Hindlimb muscle (tissue), 1 donor: ENCODE measurements at places on chromosomes 1 and 21. TPM values are rescaled to one million over a fixed set of nuclear protein-coding genes. Genes with fewer than 3 reads are reported as not detected.

DNA sequence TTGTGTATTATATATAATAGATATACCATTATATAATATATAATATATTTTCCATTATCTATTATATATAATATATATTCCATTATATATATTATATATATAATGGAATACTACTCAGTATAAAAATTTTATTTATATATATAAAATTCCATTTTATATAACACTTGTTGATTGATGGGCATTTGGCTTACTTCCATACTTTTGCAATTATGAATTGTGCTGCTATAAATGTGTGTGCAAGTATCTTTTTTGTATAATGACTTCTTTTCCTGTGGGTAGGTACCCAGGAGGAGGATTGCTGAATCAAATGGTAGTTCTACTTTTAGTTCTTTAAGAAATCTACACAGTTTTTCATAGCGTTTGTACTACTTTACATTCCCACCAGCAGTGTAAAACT is 1211.1 kb downstream of the NCAM2 start:
- no peak for DNase-seq

GRCh38 chr1:103461161-103462105 is 64.1 kb upstream of the RNPC3 start:
- DNase-seq: no peak

DNA sequence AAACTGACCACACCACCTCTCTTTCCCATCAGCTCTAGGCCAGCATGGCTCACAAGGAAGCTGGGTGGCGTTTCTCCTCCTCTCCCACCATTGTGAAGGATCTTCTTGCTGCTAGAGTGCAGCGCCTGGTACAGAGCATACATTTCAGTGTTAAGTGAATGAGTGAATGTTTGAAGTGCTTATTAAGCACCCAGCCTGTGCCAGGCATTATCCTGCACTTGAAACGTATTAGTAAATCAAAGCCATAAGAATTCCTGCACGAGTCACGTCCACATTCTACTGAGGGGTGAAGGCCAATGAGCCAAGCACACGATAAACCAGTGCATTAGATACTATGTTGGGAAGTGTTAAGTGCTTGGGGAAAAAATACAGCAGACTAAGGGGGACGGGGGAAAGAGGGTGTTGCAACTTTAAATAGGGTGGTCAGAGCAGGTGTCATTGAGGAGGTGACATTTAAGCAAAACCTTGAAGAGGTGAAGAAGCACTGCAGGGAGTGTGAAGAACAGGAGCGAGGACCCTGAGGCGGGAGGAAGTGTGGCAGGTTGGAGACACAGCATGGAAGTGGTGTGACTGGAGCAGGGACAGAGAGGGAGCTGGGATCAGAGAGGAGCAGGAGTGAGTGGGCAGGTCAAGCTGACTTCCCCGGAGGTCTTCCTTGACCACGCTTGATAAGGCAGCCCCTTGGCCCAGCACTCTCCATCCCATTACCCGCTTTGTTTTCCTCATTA is 48.5 kb upstream of the LRRN2 start:
- DNase-seq: no peak

DNA sequence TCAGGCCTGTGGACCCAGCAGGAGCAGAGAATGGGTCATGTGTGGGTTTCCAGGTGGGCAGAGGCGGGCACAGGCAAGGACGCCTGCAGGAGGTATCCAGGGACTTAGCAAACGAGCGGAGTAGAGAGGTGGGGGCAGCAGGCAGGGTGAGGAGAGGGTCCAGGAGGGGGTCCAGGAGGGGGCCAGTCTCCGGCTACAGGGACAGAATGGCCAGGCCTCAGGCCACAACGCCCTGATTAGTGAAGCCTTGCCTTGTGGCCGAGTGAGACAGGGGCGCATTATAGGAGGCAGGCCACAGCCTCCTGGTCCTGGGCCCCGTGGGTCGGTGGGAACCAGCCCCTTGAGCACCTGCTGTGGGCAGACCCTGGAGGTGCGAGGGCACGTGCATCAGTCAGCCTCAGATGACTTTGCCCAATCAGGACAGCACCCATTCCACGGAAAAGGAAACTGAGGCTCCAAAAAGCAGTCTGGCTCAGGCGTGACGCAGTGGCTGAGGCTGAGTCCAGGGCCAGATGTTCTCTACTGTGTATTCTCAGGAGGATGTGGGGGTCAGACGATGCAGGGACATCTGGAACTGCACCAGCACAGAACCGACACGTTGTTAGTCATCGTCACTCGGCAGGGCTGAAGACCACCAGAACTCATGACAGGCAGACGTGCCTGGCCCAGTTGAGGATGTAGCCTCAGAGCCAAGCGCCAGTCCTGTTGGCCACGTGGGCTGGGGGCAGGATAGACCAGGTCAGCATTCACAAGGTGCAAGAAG is 113.7 kb downstream of the CRYAA start:
- no peak for DNase-seq

- DNase-seq: no peak
Observed at GRCh38 chr1:56938646-56939045, 27.2 kb downstream of the C8B start.

DNA sequence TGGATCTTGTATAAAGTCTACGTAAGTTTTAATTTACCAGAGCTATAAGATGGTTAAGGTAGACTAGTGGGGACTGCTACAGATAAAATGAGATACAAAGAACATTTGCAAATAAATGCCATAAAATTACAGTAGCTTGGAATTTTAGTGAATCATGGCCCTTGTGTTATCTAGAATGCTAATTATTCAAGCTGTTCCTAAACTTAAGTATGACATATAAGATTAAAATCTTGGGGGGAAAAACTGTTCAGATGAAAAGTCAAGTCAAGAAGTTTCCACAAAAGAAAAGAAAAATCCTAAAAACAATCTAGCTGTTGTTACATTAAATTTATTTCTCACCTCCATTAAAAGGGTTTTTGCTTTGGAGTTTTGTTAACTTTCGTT is 51.7 kb downstream of the SIM2 start:
- no peak for DNase-seq

GRCh38 chr1:110643879-110644472 is 30.8 kb downstream of the KCNA3 start:
- no peak for DNase-seq

- DNase-seq: no peak
Observed at GRCh38 chr1:167206166-167206835, 14.4 kb upstream of the POU2F1 start.

DNA sequence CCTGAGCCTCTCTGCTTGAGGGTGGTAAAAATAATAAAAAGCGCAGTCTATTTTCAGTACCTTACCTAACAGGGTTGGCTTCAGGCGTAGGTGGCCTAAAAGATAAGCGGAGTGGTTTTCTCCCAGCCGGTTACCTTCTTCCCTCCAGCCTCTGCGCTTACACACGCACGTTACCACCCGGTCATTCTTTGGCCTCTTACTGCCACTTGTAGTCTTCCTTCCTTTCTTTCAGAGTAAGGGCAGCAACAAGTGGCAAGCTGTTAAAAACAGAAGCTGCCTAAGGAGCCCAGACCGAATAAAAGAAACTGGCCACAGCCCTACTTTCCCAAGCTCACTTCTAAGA is 35.4 kb downstream of the CLCA1 start:
- no peak for DNase-seq

GRCh38 chr1:16352842-16353535 is 709 bp upstream of the FBXO42 start:
- DNase-seq: no peak

- no peak for DNase-seq
Observed at GRCh38 chr1:21742578-21742977, 40.4 kb downstream of the USP48 start.

- DNase-seq: no peak
Observed at GRCh38 chr1:101918277-101918676, 78.4 kb downstream of the OLFM3 start.

DNA sequence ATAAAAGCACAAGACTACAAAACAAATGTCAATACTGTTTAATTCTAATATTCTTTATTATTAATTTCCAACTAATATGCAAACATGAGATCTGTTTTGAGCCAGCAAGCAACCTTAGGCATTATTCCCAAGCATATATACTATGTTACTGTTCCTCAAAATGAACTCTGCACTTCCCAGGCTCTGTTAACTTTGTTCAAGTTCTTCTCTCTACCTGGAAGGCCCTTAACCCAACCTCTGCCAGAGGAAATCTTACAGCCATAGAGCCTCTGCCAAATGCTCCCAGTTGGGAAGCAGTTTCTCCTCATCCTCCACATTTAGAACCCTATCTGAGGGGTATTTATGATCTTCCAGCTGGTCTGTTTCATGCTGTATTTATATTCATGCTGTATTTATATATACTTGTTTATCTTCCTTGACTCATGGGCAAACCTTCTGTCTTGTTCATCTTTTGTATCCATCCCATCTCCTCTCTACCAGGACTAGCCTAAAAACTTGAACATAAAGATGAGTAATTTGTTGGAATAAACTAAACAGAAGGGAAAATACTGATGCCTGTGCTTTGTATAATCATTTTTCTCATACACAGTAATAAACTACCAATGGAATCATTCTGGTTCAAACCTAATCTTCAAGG is 5.3 kb downstream of the IVNS1ABP start:
- DNase-seq: no peak

DNA sequence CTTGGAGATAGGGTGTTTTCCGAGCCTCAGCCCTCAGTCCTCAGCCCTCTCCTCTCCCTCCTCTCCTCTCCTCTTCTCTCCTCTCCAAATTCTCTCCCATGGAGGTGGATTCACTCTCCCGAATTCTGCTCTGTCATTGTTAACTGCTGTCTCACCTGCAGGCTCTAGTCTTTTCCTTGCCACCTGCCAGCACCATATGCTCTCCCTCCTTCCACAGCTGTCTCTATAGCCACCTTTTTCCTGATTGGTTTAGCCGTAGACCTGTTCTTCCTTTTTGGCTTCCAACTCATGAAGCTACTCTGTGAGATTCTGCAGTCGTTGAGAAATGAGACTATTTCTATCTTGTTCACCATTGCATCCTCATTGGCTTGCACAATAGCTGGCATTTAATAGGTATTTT is 19.7 kb downstream of the COG2 start:
- no peak for DNase-seq

DNA sequence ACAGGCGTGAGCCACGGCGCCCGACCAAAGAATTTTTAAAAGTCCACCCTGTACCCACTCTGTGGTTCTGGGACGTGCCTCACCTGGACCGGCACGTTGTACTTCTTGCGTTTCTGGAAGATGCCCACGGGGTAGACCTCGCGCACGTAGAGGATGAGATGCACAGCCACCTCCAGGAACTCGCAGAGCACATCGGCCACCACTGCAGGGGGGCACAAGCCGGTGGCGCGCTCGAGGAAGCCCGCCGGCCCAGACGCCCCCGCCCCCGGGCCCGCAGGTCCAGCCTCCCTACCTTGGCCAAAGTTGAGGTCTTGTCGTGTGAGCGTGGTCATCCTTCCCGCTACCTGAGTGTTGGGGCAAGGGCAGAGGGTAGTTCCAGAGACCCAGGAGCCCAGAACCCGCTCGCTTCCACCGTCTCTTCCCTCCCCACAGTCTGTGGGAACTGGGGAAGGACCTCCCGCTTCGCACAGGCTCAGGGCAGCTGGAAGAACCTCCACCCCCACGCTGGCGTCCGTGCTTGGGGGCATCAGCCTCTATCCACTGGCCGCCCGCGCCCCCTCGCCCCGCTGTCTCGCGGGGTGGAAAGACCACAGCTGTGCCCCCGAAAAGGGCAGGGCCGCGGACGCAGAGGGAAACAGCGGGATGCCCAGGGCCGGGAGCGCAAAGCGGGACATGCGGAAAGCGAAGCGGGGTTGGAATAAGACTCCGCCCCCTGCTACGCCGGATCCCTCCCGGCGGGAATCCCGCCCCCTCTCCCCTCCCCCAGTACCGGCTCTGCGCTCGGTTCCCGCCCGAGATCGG is 478 bp downstream of the MAD2L2 start:
- no peak for DNase-seq

- no peak for DNase-seq
Observed at GRCh38 chr1:206067486-206068227, 14.7 kb downstream of the RHEX start.

GRCh38 chr1:202565890-202566602 is 144.2 kb downstream of the SYT2 start:
- DNase-seq: no peak

GRCh38 chr1:2983706-2984398 is 37.4 kb upstream of the ACTRT2 start:
- DNase-seq: no peak

- DNase-seq: peak; percentile 79
Observed at GRCh38 chr1:156146020-156146768, 7.2 kb upstream of the SEMA4A start.

DNA sequence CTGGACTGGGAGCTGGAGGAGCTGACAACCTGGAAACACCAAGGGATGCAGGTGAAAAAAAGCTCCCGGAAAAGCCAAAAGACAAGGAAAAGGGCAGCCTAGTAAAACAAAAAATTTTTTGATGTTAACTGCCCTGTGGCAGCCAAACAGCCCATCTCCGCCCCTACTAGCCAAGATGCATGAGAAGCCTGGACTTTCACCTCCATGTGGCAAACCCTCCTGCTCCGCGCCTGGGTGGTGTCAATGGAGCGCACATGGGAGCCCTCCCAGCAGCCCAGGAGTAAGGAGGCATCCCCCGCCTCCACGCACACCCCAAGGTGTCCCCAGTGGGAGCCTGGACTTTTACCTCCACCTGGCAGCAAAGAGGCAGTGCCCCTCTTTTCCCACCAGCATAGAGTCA is 30.5 kb downstream of the LEMD1 start:
- no peak for DNase-seq

Gene TFF1
- not detected for polyA plus RNA-seq

Gene ATPAF1
- polyA plus RNA-seq: 51.7 TPM

Gene KIF14
- polyA plus RNA-seq: 2.1 TPM

Gene CYP4A22
- polyA plus RNA-seq: 0.13 TPM

Gene RCAN1
- polyA plus RNA-seq: 18.8 TPM

Gene EVA1B
- polyA plus RNA-seq: 34.8 TPM
